ENCODE measurements at places on chromosomes 4 and X.

DNA sequence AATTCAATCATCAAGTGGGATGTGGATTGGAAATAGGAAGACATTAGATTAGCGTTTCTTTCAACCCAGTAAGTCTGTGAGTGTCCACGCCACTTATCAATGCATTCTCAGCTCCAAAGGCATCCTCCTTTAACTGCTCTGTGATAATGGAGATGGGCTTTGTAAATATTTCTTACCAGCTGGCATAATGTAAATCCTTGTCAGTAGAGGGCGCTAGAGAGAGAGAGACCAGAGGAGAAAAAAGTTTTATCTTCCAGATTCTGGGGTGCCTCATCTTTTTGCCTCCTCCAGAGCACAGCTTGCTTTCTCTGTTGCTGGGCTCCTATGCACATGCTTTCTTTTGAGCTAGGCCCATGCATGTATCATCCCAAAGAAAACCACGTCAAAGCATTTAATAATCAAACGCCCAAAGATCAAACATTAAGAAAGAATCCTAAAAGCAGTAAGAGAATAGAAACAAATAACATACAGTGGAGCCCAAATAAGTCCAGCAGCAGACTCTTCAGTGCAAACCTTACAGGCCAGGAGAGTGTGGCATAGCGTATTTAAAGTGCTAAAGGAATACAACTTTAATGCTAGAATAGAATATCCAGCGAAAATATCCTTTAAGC is 9.6 kb upstream of the MTMR1 start:
- DNase-seq = no peak

- DNase-seq = no peak
These were observed at the start of gene TRIM60 for GRCh38 chr4:165031436-165032211. Gene TRIM60, plus strand, starts transcription at chr4:165031999. Its CDS starts 8,074 bp downstream, at chr4:165040073.

- no peak for DNase-seq
These were observed 4.2 kb upstream of the CCNA2 start for GRCh38 chr4:121827853-121828252.

DNA sequence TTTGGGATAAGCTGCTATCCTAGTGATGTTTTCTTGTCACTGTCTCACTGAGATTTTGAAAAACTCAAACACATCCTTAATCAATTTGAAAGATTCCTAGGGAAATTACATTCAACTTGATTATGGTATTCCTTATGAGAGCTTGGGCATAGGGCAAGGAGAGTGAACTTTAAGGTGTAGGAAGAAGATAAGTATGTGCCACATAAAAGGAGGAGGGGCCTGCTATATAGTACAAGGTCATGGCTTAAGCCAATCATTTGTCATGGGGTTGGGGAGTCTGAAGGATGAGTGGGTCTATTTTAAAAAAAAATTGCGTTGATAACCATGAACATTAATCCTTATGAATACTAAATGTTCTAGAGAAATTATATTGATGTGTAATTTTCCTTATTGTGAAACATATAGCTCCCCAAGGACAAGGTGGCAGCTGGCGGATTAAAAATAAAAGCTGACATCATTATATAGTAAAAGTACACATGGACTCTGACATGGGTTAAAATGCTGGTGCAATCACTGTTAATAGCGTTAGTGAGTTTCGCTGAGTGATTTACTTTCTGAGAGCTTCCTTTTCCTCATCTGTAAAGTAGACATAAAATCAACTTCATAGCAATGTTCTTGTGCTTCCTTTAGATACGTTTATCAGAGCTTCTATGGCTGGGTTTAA is 17.4 kb downstream of the GALNT7 start:
- DNase-seq = no peak

DNA sequence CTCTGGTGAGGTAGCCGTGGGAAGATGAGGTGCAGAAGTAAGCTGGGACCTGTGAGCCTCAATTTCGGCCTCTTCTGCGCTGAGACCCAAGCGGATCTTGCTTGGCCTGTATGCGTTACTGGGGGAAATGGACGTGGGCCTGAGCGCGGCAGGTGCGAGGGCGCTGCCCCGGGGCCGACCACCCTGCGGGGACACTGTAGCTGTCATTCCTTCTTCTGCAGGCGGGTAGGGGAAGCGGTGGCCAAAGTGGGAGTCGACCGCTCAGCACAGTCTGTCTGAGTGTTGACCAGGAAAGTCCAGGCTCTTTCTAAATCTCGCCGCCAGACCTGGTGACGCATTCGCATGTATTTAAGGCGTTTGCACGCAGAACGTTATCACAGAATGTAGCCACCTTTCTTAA is 3.3 kb upstream of the LRAT start:
- DNase-seq = no peak

GRCh38 chr4:42732776-42733175 is 75.9 kb upstream of the ATP8A1 start:
- no peak for DNase-seq

GRCh38 chrX:138928737-138929459 is 217.4 kb upstream of the FGF13 start:
- no peak for DNase-seq

GRCh38 chr4:72055566-72055965 is 23.8 kb downstream of the NPFFR2 start:
- DNase-seq = no peak

DNA sequence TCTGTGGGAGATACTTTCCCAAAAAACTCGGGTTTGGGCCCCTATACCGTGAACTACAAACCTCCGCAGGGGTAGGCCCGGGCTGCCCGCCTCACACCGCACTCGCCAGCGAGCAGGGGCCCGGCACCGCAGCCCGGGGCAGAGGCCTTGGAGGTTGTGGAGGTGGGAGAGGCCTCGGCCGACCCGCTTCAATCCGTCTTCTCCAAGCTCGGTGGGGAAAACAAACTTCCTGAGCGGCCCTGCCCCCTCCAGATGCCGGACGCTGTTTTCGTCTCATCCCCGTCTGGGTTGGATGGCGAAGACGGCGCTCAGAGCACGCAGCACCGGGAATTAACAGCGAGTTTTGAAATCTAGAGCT is 442 bp upstream of the MCUB start:
- DNase-seq = peak; percentile 35

DNA sequence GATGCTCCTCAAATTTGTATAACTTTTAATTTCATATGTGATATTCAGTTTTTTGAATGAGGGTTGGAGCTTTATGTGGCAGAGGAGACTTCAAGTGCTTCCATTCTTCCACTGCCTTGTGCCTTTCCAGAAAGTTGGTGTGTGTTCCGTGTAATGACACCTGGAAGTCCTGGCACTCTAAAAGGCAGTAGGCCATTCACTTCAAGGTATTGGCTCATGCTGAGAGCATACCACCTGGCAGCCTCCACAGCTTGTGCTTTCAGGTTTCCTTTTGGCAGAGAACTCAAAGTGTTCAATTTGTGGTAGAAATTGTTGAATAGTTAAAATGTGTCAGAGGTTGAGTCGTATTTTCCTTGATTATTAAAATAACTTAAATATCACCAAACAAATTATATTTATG is 49.6 kb downstream of the GRIA2 start:
- DNase-seq = no peak

DNA sequence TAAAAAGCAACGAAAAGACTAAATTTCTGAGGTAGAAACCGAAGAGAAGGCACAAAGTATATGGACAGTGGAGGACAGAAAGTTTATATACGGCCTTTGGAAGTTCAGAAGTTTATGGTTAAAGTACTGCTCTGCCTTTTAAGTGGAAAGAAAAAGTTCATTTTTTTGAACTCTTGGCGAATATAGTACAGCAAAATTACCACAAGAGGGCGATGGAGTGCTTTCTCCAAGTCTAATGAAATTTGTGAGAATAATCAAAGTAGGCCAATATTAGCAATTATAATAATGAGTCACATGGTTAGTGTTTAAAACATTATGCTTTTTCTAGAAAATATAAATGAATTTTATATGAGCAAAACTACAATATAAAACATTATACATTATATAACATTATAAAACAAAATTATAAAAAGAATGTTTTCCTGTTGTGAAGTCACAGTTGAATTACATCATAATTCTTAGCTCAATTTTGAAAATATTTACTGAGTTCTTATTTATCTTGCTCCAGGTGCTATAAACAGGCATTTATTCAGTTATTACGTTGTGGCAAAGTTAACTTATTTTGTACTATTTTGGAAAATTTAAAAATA is 136.2 kb upstream of the BMPR1B start:
- no peak for DNase-seq

DNA sequence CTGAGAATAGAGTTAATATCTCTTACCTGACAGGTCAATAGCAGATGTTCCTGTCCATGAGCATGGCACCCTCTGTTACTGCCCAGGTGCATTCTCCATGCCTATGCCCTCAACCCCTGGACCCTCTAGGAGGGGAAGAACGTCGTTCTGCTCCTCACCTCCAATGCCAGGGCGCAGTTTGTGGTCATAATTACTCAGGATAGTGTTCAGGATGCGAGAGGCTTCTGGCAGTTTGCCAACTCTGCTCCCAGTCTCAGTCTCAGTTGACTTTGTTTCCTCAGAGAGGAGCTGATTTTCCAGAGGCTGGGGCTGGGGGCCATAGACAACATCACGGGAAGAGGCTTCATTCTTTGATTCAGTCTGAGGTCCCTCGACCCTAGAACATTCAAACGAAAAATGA is 4.4 kb downstream of the GABRE start:
- no peak for DNase-seq

GRCh38 chrX:10618961-10619360 is 1.4 kb downstream of the MID1 start:
- no peak for DNase-seq

DNA sequence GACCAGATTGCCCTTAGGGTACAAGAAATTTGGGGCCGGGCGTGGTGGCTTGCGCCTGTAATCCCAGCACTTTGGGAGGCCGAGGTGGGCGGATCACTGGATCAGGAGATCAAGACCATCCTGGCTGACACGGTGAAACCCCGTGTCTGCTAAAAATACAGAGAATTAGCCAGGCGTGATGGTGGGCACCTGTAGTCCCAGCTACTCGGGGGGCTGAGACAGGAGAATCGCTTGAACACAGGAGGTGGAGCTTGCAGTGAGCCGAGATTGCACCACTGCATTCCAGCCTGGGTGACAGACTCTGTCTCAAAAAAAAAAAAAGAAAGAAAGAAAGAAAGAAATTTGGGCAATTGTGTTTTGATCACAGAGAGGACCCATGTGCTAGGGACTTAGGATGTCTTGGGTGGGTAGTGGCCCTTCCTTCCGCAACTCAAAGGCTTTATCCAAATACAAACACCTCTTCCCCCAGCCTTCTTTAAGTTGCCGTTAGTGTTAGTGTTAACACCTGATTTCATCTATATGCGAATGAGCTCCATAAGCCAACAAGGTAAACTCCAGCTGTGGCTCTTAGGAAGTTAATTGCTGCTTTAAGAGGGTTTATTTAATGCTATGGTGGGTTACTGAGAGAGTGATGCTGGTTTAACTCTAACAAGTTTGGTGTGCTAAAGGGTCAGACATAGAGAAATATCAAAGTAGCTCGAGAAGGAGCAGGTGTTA is 8.6 kb upstream of the CCDC110 start:
- DNase-seq = no peak

GRCh38 chrX:153411255-153411987 is at the start of gene ZFP92:
Gene ZFP92, plus strand, starts transcription at chrX:153411472. Its CDS starts 6,851 bp downstream, at chrX:153418323.
- DNase-seq = peak; percentile 4

DNA sequence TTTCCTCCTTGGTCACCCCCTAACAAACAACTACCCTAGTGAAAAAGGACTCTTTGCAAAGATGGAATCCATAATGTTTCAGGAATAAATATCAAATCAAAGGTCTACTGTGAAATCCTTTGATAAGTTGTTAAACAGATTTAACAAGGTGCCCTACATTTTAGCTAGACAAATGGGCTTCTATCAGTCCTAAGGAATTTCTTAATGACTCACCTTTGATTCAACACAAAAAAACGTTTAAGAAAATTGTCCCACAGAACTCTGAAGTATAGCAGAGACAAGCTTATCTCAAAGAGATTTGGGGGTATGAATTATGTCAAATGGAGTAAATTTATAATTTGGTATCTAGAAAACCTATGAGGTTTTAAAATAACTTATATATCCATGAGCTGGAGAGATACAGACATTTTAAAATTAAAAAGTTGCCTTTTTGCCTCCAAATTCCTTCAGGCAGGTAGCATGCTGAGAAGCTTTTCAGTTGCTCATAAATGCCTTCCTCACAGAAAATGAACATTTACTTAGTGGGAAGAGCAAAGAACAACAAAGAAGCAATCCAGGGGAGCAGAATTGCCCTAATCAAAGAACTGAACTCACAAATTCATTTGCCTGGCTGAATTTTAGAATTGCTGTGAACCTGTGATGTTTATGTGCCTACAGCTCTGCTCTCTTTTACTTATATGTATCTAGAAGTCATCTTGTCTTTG is 649.3 kb downstream of the STPG2 start:
- DNase-seq = no peak

DNA sequence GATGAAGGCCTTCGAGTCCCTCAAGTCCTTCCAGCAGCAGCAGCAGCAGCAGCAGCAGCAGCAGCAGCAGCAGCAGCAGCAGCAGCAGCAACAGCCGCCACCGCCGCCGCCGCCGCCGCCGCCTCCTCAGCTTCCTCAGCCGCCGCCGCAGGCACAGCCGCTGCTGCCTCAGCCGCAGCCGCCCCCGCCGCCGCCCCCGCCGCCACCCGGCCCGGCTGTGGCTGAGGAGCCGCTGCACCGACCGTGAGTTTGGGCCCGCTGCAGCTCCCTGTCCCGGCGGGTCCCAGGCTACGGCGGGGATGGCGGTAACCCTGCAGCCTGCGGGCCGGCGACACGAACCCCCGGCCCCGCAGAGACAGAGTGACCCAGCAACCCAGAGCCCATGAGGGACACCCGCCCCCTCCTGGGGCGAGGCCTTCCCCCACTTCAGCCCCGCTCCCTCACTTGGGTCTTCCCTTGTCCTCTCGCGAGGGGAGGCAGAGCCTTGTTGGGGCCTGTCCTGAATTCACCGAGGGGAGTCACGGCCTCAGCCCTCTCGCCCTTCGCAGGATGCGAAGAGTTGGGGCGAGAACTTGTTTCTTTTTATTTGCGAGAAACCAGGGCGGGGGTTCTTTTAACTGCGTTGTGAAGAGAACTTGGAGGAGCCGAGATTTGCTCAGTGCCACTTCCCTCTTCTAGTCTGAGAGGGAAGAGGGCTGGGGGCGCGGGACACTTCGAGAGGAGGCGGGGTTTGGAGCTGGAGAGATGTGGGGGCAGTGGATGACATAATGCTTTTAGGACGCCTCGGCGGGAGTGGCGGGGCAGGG is 568 bp downstream of the HTT start:
- peak; percentile 29 for DNase-seq

- DNase-seq = no peak
These were observed 29.5 kb upstream of the FGFR3 start for GRCh38 chr4:1763550-1764080.

DNA sequence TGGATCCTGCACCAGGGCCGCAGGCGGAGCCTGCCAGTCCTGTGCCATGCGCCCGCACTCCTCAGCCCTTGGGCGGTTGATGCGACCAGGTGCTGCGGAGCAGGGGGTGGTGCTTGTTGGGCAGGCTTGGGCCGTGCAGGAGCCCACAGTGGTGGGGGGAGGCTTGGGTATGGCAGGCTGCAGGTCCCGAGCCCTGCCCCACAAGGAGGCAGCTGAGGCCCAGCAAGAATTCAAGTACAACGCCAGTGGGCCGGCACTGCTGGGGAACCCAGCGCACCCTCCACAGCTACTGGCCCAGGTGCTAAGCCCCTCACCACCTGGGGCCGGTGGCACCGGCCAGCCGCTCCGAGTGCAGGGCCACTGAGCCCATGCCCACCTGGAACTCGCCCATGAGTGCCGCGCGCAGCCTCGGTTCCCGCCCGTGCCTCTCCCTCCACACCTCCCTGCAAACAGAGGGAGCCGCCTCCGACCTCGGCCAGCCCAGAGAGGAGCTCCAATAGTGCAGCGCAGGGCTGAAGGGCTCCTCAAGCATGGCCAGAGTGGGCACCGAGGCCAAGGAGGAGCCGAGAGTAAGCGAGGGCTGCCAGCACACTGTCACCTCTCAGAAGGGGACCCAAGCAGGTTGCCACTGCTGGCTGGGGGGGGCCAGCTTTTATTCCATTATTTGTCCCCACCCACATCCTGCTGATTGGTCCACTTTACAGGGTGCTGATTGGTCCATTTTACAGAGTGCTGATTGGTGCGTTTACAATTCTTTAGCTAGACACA is 339.0 kb upstream of the KLF3 start:
- DNase-seq = no peak

Data from T-helper 1 cell (primary cell).